ENCODE measurements at places on chromosomes 2 and 18.

DNA sequence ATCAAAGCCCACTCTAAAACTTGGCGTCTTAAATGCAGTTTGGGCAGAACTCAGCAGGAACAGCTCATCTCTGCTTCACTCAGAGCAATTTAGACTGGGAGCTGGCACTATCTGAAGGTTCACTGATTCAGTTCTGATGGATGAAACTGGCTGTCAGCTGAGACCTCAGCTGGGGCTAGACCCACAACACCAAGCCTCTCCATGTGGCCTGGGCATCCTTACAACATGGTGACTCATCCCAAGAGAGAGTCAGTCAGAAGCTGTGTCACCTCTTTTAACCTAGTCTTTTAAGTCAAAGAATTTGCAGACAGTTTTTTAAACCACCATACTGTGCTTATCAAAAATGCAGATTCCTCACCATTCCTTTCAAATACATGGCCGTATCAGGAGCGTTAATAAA lies 62.6 kb upstream of the ZNF397 start:
- DNase-seq, result no peak

DNA sequence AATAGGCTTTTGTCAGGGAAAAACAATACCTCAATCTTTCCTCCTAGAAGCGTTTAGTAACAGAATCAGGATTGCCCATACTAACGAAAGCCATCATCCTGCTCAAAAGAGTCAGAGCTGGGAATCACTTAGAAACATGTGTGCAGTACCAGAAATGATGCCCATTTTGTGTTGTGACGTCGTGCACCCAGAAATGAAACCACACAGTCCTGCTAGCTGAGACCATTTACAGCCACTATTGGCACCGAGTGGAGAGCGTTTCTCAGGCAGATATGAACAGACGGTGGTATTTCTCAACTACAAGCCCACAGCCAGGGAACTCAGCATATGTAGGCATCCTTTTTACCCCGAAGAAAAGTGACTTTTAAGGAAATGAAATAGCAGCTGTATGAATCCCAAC lies 284.3 kb upstream of the LRATD1 start:
- no peak for DNase-seq

GRCh38 chr2:240202586-240202985 lies 62.1 kb upstream of the OTOS start:
- no peak for DNase-seq

DNA sequence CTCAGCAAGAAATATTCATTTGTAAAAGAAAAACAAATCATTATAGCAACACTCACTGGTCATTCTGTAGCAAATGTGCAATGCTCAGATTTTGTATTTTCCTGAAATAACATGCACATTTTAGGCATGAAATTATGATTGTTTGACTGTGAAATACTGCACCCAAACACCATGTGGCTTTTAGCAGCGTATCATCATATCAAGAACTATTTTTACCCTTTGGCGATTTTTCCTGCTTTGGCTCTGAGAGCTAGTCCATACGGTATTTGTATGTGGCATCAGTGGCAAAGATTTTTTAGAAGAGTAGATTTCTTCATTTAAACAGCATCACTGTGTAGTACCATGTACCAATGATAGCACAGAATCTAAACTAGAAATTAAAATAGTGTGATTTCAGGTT lies 493.1 kb downstream of the NR4A2 start:
- DNase-seq, result no peak

DNA sequence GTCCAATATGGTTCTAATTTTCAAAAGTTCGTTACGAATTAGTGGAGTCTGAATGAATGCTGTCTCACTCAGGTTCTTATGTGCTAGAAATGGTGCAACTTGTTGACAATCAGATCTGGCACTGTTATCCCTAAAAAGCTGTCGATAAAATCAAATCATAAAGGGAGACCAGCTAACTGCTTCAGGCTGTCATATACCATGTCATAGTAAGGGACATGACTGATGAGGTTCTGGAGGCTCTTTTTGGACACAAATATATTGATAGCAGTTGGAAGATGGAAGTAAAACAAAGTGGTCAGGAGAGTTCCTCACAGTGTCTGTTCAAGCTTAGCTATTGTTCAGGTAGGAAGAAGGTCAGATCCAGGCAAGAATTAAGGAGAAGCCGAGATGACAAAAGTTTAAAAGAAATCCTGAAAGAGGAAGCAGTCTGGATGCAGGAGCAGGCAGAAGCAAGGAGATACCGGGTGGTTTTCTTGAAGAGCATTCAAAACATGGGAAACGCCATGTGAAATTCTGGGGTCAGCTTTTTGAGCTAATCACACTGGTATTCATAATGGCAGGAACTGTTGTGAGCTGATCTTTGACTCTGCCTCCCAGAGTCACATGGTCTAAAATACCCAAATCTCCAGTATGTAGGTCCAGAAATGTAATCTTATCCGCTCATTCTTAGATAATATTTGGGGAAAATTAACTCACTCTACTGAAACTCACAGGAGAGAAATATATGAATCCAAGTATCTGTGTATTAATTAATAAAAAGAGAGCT lies 9.4 kb upstream of the CAVIN2 start:
- DNase-seq, result no peak

- DNase-seq, result no peak
Measured at GRCh38 chr2:206558492-206558891, 83.8 kb upstream of the FAM237A start.

DNA sequence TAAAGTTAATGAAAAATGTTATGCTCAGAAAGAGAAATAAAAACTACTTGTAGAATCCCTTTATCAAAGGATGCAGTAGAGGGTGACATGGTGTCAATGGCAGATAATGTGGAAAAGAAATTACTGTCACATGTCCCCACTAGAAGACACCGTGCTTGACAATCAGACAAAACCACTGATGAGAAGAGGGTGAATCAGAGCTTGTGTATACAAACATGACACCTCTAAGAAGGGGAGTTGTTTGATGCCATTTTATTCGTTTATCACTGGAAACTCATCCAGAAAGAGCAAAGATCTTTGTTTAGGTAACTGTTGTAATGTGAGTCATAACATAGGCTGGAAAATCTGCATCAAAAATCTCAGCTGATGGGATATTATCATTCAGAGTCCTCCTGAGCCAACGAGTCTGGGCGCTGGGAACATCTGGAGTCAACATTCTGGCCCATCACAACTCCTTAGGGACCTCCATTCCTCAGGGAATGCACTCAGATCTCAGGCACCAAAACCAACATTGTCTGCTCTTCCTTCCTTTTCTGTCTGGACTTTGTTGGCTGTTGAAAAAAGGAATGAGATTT lies 49.5 kb upstream of the RAB12 start:
- DNase-seq, result no peak

DNA sequence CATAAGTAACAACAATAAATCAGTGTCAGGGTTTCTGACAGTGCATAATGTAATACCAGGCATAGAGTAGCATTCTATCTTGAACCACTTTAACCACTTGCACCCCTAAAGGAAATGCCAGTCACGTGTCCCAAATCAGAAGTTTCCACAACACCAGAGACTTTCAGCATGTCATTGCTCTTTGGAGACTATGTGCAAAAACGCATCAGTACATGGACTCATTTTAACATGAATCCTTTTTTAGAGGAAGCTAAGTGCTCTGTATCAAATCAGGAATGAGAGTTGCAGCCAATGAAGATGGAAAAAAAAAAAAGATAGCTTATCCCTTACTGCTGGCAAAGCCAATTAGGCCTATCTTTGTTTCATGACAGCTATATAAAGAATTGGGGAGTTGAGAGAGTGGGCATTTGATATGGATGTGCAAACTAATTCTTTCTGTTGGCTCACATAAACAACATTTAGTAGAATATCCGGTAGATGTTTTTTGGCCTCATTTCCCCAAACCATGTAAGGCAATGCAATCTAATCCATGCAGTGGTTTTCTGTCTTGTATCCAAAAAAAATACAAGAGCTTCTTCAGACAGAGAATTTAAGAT lies 353.1 kb downstream of the IRS1 start:
- DNase-seq, result no peak

GRCh38 chr2:175926272-175926671 lies 75.8 kb downstream of the LNPK start:
- DNase-seq, result no peak

- no peak for DNase-seq
Measured at GRCh38 chr2:28622101-28622499, 126.2 kb downstream of the PLB1 start.

GRCh38 chr2:181675254-181675653 lies 5.1 kb downstream of the NEUROD1 start:
- DNase-seq, result no peak

- DNase-seq, result no peak
Measured at GRCh38 chr2:230589025-230589424, 123.6 kb upstream of the CAB39 start.

DNA sequence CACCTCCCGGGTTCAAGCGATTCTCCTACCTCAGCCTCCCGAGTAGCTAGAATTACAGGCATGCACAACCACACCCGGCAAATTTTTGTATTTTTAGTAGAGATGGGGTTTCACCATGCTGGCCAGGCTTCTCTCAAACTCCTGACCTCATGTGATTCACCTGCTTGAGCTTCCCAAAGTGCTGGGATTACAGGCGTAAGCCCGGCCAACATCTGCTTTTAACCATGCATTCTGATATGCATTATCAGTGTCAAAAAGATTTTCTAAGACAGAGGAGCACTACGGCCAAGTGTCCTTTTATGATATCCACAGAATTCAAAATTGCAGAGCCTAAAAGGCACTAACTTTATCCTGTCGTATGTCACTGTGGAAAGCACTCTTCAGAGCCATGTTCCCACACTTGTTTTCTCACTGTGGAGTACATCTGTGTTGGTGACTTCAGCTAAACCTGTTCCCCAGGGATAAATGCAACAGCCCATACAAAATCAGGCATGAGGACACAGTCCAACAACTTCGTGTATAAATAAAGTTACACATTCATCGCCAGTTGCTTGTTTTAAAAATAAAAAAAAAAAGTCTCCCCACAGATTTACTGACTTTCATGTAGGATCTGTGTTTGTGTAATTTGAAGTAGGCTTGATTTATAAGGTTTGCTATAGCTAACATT lies 56.4 kb downstream of the STK25 start:
- DNase-seq, result no peak

GRCh38 chr2:181806039-181806392 lies 85.5 kb upstream of the ITPRID2 start:
- no peak for DNase-seq

DNA sequence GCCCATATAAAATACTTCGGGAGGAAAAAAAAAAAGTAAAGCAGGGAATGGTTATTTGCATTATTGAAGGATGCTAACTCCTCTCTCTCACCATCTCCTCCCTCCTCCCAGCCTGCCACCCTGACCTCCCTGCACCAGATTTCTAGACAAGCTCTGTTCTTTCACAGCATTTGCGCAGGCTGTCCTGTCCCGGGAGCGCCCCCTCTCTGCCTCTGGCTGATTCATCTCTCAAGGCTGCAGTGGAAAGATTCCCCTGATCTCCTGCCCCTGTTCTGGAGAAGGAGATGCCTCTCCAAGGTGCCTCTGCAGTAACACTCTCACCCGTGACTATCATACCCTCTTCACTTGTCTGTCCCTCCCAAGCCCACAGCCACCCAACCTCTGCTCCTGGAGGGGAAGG lies 38.5 kb downstream of the COL4A4 start:
- DNase-seq, result no peak

GRCh38 chr2:120729406-120730399 lies 6.0 kb upstream of the GLI2 start:
- no peak for DNase-seq

DNA sequence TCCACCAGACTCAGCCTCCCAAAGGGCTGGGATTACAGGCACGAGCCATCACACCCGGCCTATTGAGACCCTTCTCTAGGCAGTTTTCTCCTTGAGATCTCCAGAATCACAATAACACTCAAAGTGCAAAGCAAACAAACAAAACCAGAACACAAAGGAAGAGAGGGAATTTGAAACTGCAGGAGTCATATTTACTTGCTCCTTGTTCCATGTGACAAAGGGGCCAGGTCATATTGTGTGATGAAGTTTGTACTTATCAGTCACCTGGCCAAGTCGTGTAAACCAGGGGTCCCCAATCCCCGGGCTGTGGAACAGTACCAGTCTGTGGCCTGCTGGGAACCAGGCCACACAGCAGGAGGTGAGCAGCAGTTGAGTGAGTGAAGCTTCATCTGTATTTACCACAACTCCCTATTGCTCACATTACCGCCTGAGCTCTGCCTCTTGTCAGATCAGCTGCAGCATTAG lies 26.5 kb downstream of the SCYGR8 start:
- DNase-seq, result no peak

GRCh38 chr18:23053776-23054457 lies 81.4 kb upstream of the CABLES1 start:
- peak; percentile 31 for DNase-seq

GRCh38 chr2:114049826-114050225 lies 159.9 kb downstream of the ACTR3 start:
- no peak for DNase-seq

DNA sequence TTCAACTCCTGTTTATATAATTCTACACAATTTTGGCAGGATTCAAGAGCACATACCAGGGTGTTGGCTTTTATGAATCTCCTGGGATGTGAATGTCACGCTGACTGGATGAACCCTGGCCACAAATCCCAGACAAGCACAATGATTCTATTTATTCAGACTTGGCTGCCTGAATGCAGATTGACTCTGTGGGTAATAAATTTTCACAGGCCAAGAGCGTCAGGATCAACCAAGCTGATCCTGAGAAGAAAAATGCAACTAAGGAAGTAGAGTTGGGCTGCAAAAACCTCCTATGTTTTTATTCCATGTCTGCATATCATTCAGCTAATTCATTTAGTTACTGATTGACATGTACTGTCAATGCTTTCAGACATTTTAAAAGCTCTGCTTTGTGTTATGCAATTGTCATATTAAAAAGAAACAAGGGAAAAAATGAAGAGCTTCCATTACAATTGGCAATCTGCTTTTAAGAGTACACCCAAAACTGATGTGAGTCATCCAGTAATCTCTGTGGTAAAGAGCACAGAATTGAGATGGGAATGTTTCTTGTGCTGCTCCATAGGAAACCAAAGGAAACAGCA lies 173.0 kb upstream of the REV1 start:
- DNase-seq, result no peak

GRCh38 chr2:144461308-144461766 lies 58.6 kb downstream of the ZEB2 start:
- DNase-seq, result peak; percentile 82

- DNase-seq, result no peak
Measured at GRCh38 chr2:9282128-9283112, 75.8 kb downstream of the ASAP2 start.

- DNase-seq, result no peak
Measured at GRCh38 chr2:158205215-158205614, 103.5 kb downstream of the UPP2 start.

GRCh38 chr2:28424799-28425463 lies 32.3 kb downstream of the FOSL2 start:
- DNase-seq, result no peak

GRCh38 chr18:12106471-12106870 lies 12.8 kb downstream of the ANKRD62 start:
- no peak for DNase-seq

GRCh38 chr18:25019086-25019860 lies 332.7 kb downstream of the ZNF521 start:
- DNase-seq, result no peak
